ENCODE measurements at places on chromosomes 1 and 21.

GRCh38 chr1:51247022-51247421, 10.9 kb downstream of the RNF11 start:
- no peak for DNase-seq

GRCh38 chr1:156262461-156263287, 14.8 kb upstream of the PAQR6 start:
- no peak for DNase-seq

DNA sequence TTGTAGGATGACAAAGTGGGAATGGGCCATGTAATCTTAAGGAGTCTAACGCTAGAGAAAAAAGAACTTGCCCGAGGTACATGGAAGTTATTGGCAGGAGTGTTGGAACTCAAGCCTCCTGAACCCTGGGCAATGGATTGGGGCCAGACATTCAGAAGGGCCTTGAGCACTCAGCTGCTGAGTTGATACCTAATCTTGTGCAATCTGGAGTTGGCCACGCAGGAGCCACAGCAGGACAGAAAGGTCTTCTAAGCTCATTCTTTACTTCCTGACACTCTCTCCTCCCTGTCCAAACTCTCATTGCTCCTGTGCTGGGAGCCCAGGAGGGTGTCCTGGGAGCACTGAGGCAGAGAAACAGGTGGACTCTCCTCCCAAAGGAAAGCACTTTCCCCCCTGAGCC, 25.1 kb upstream of the CSF1 start:
- no peak for DNase-seq

DNA sequence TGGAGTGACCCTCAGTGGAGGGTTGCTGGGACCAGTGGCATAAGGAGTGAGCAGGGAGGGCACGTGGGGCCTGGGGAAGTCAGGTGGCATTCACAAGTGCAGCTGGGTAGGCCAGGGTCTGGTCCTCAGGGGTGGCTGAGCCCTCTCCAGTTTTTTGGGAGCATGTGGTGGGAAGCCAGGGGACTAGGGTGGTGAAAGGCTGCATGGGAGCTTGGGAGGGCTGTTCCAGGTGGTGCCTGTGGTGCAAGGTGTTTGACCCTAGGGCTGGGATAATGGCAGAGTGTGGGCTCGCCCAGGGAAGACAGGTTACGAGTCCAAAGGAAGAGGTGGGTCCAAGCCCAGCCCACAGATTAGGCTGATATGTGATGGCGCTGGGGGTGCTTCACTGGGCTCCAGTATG, 30.5 kb downstream of the MAN1C1 start:
- no peak for DNase-seq

DNA sequence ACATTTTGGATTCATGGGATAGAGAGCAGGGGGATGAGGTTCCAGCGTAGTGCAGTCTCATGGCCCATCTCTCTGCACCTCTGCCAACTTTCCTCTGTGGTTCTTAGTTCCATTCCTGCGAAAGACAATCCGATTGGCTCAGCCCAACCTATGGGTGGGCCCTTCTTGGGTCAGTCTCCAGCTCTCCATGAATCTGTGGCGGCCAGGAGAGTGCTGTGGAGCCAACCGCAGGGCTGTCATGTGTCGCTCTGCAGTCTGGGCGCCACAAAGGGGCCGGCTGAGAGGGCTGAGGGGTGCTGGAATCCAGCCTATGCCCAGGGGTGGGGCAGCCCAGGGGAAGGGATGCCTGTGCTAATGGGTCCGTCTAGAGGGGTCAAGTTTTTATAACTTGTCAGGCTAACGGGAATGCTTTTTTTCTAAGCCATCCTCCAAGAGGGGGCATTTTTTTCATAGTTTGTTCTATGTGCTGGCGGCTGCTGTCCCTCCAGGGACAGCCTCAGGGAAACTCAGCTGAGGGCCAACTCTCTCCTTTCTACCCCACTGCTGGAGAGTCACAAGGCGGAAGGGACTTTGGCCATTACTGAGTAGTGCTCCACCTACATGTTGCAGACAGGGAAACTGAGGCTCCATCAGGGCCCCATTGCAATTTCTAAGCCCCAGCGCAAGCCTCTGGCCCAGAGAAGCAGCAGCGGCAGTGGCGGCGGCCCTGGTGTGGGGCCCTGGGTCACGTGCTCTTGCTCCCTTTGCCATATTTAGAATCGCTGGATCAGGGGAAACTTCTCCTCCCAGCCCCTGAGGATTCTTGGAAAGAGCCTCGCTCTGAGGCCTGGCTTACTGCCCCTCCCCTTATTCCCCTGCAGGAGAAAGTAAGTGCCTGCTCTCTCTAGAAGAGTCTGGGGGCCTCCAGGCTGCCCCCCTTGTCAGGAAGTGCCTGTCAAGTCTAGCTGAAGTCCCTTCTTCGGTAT, 23.4 kb downstream of the KCNQ4 start:
- DNase-seq: no peak

- DNase-seq: no peak
Measured at GRCh38 chr1:64956733-64957441, 9.5 kb downstream of the JAK1 start.

DNA sequence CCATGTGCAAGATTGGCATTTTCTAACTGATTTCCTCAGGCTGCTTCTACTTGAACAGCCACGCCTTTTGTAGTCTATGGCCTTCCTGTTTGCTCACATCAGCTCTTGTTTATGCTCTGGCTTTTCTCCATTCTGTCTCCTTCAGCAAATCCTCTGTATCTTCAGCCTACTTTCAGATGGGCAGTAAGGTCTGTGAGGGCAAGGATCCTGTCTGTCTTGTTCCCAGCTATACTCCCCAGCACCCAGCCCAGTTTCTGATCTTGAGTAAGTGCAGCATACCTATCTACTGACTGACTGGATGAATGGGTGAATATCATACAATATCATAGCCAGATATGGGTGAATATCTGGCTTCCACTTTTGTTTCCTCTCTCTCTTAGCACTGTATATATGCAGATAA, 438.1 kb downstream of the LMO4 start:
- no peak for DNase-seq

DNA sequence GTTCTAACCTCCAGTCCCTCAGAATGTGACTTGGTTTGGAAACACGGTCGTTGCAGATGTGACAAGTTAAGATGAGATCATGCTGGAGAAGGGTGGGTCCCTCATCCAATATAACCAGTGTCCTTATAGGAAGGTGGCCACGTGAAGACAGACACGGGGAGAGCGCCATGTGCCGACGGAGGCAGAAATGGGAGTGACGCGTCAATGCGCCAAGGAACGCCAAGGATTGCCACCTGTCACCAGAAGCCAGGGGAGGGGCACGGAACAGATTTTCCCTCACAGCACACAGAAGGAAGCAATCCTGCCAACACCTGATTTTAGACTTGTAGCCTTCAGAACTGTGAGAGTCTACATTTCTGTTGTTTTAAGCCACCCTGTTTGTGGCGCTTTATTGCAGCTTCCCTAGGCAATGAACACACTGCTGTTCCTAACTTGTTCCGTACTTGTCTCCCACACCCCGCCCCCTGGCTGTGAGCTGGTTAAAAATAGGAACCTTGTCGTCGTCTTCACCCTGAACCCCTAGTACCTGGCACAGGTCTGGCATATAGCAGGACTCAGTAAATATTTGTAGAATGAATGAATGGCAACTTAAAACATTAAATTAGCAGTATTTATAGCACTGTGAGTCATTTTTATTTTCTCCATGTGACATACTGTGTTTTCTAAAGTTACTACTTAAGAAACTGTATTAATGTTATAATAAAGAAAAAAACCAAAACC, 14.2 kb downstream of the RIMS3 start:
- DNase-seq: no peak

GRCh38 chr1:9494936-9495758, 44.1 kb upstream of the SLC25A33 start:
- DNase-seq: no peak

DNA sequence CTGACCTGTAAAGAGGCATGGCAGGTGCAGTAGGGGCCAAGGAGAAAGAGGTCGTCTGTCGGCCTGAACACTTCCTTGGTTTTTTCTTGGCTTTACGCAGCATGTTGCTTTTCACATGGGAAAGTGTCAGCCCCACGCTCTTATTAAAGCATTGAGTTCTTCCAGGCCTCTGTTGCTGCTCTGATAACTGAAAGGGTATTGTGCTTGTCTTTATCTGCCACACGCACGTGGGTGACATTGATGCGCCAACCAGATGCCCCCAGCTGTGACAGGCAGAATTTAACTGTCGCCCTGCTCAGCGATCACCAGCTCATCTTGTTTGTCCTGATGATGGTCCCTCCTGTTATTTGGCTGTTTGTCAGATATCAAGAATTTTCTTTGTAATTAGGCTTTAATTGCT, 76.5 kb downstream of the GALNT2 start:
- no peak for DNase-seq

DNA sequence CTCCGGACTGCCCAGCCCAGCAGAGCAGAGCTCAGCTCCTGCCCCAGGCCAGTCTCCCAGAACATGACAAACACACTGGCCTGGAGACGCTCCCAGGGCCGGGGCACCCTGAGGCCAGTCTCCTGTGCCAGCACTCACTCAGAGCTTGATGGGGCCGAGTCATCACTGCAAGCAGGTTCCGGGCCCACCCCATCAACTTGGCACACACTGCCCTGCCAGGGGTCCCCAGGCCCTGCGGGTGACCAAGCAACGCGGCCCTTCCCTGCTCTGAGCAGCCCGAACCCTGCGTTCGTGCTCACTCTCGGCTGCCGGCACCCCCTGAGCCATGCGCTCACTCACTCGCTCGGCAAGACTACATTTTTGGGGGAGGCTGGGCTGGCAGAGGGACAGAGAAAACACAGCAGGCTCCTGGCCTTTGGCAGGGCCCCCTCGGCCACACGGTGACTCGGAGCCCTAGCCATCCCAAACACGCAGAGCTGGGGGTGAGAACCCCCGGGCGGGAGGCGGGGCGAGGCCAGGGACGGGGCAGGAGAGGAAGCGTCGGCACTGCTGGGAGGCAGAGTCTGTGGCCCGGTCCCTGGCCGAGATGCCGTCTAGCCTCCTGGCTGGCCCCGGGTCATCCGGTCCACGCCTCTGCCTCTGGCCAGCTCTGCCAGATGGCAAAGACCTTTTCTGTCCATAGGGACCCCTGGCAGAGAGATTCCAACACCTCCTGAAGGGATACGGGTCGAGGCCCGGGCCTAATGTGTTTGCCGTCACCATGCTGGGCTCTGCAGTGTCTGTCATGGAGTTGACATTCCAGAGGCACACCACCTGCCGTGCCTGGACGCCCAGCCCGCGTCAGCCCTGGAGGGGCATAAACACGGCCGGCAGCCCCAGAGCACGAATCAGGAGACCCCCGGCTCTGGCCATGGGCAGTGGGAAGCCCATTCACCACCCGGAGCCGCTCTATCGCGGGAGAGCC, 68.0 kb downstream of the MEGF6 start:
- peak; percentile 71 for DNase-seq

- DNase-seq: no peak
Measured at GRCh38 chr1:178910023-178910422, 39.1 kb upstream of the ANGPTL1 start.

DNA sequence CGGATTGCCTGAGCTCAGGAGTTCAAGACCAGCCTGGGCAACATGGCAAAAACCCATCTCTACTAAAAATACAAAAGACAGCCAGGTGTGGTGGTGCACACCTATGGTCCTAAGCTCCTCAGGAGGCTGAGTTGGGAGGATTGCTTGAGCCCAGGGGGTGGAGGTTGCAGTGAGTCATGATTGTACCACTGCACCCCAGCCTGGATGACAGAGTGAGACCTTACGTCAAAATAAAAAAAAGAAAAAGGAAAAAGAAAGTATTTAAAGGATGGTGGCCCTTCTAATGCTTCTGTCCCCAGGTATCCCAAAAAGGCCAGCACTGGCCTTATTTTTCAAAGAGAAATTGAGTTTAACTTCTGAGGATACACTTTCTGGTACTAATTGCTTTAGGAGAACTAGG, 1.7 kb downstream of the IKBKE start:
- DNase-seq: no peak

GRCh38 chr1:231734417-231734816, 107.8 kb downstream of the DISC1 start:
- no peak for DNase-seq

- no peak for DNase-seq
Measured at GRCh38 chr1:203539831-203540546, 46.0 kb downstream of the OPTC start.

GRCh38 chr21:17758683-17759082, 60.5 kb downstream of the C21orf91 start:
- DNase-seq: no peak

- DNase-seq: no peak
Measured at GRCh38 chr1:203672346-203672745, 45.7 kb downstream of the ATP2B4 start.

DNA sequence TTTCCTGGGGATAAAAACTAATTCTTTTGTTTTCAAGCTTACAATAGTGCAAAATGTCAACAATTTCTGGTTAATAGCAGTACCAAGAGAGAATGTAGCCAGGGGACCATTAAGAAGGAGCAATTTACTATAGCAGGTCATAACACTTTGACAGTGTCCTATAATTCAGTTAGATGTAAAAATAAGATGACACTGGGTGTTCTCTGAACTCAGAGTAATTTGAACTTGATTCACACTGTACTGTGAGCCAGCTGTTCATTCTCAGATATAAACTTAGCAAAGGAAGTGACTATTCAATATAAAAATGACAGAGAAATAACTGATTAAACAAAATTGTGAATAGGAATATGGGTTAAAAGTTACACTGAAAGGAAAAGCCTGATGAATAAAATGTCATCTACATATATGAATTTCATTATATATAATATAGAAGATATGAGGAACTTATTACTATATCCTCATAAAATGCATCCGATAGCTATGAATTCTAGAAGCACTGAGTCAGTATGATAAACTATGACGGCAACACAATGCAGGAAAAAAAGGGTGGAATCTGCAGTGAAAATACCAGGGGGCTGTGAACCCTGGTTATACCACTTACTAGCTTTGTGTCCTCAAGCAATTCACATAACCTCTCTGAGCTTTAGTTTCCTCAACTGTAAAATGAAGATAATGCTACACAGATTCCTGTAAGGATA, 135.9 kb downstream of the ACBD6 start:
- no peak for DNase-seq

GRCh38 chr1:229328598-229329362, 14.1 kb downstream of the CCSAP start:
- DNase-seq: no peak

GRCh38 chr1:104266612-104267011, 516.9 kb downstream of the AMY1C start:
- no peak for DNase-seq

- DNase-seq: no peak
Measured at GRCh38 chr1:97042551-97042950, 321.0 kb downstream of the PTBP2 start.

DNA sequence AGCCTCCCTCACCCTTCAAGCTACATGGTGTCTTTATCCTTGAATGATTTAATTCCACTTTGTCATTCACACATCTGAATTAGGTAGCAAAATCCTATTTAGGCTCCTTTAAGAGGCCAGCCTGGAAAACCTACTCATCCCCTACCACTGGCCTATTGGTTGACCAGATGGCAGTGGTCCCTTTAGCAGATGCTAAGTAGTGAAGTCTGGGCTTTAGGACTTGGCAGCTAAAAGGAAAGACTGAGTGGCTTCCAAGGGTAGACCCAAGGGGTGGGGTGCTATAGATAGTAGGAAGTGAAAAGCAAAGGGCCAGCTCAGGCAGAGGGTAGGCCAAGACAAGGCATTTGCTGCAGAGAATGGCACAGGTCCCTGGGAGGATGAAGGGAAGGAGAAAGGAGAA, 46.6 kb downstream of the KCNJ6 start:
- no peak for DNase-seq

Measured in amniotic stem cell (primary cell).